ENCODE measurements at places on chromosomes 3 and 15. TPM values are rescaled to one million over a fixed set of nuclear protein-coding genes. Genes with fewer than 3 reads are reported as not detected.

- DNase-seq, result no peak
- no peak overlapping the region for H3K4me3 ChIP-seq
- no peaks in the 10 kb centered on the region for H3K36me3 ChIP-seq
- no peak overlapping the region for H3K27ac ChIP-seq
- no peaks in the 10 kb centered on the region for H3K27me3 ChIP-seq
- no peaks in the 10 kb centered on the region for H3K4me1 ChIP-seq
Measured at GRCh38 chr3:11825301-11825700, 21.4 kb downstream of the TAMM41 start.

DNA sequence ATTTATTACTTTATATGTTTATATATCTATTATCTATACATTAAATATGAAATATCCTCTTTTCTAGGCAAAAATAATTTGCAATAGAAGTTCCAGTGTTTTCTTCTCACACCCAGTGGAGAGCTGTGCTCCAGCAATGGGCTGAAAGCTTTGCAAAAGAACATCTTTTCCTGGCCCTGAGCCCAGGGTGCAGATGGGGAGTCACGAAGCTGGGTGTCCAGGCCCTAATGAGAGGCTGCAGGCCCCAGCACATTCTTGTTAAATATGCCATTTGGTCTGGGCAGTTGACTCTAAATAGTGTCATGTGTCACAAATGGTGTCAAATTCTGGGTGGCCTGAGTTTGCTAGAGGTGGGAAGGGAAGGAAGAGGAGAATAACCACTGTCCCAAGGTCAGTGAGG lies 5.7 kb downstream of the NTRK3 start:
- H3K27me3 ChIP-seq, result no peaks in the 10 kb centered on the region
- no peak overlapping the region for H3K4me3 ChIP-seq
- H3K36me3 ChIP-seq, result no peaks in the 10 kb centered on the region
- H3K27ac ChIP-seq, result no peak overlapping the region

- no peak for DNase-seq
- H3K27ac ChIP-seq, result no peak overlapping the region
- peaks cover 4% of the 10 kb centered on the region for H3K4me1 ChIP-seq
- no peaks in the 10 kb centered on the region for H3K36me3 ChIP-seq
Measured at GRCh38 chr3:150223558-150223957, 184.5 kb upstream of the TSC22D2 start.

GRCh38 chr15:77546050-77546501 lies 86.6 kb downstream of the LINGO1 start:
- peaks cover 18% of the 10 kb centered on the region for H3K4me1 ChIP-seq
- no peaks in the 10 kb centered on the region for H3K27me3 ChIP-seq
- no peak for DNase-seq
- H3K4me3 ChIP-seq, result no peak overlapping the region

Gene SHC4
- total RNA-seq, result 0.78 TPM

GRCh38 chr3:44963571-44964325 lies 12.2 kb downstream of the ZDHHC3 start:
- H3K4me3 ChIP-seq, result no peak overlapping the region
- DNase-seq, result no peak
- no peak overlapping the region for H3K27ac ChIP-seq
- H3K27me3 ChIP-seq, result no peaks in the 10 kb centered on the region
- H3K4me1 ChIP-seq, result no peaks in the 10 kb centered on the region

DNA sequence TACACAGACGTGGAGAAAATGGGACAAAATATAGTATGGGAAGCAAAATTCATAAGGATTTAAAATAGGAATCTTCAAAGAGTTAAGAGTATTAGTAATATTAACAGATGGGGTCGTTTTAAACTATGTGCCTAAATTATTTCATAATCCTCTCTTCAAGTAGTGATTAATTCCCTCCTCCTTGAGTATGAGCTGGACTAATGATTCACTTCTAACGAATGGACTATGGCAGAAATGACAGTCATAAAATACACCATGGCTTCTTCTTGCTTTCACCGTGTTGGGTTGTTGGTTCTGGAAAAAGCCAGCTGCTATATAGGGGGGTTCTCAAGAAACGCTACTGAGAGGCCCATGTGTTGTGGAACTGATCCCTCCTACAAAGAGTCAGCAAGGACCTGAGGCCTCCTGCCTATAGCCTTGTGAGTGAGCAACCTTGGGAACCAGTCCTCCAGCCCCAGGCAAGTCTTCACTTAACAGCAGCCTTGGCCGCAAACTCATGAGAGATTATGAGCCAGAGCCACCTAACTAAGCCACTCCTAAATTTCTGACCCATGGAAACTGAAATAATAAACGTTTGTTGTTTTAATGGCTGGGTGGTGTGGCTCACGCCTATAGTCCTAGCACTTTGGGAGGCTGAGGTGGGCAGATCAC lies 64.8 kb upstream of the ABHD2 start:
- H3K4me1 ChIP-seq, result no peaks in the 10 kb centered on the region
- H3K27me3 ChIP-seq, result no peaks in the 10 kb centered on the region
- no peak overlapping the region for H3K27ac ChIP-seq
- no peak overlapping the region for H3K4me3 ChIP-seq
- DNase-seq, result no peak

Gene FGD5
- total RNA-seq, result 4.9 TPM

Gene TMOD2
- total RNA-seq, result 7.3 TPM

GRCh38 chr3:149542375-149543312 lies 68.1 kb downstream of the TM4SF4 start:
- no peak overlapping the region for H3K4me3 ChIP-seq
- no peaks in the 10 kb centered on the region for H3K27me3 ChIP-seq
- no peaks in the 10 kb centered on the region for H3K36me3 ChIP-seq
- DNase-seq, result no peak

DNA sequence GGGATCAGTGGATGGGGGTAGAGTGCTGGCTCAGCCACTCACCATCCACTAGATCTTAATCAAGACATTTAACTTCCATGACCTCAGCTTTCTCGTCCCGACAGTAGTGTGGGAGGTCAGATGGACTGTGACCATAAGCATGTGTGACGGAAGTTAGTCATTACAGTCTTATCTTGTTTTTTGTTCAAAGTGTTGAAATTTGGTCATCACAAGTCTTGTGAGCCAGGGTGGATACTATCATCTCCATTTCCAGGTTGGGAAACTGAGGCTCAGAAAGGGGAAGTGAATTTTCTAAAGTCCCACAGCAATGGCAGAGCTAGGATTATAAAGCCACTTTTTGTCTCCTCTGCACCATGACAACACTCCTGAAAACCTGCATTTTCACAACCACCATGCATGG lies 32.0 kb upstream of the ITGA11 start:
- no peak overlapping the region for H3K4me3 ChIP-seq
- H3K36me3 ChIP-seq, result no peaks in the 10 kb centered on the region
- no peak for DNase-seq
- no peak overlapping the region for H3K27ac ChIP-seq
- H3K4me1 ChIP-seq, result no peaks in the 10 kb centered on the region
- no peaks in the 10 kb centered on the region for H3K27me3 ChIP-seq

GRCh38 chr15:100596792-100597191 lies 5.2 kb downstream of the LINS1 start:
- H3K4me1 ChIP-seq, result peaks cover 19% of the 10 kb centered on the region
- no peak for DNase-seq
- no peaks in the 10 kb centered on the region for H3K36me3 ChIP-seq

DNA sequence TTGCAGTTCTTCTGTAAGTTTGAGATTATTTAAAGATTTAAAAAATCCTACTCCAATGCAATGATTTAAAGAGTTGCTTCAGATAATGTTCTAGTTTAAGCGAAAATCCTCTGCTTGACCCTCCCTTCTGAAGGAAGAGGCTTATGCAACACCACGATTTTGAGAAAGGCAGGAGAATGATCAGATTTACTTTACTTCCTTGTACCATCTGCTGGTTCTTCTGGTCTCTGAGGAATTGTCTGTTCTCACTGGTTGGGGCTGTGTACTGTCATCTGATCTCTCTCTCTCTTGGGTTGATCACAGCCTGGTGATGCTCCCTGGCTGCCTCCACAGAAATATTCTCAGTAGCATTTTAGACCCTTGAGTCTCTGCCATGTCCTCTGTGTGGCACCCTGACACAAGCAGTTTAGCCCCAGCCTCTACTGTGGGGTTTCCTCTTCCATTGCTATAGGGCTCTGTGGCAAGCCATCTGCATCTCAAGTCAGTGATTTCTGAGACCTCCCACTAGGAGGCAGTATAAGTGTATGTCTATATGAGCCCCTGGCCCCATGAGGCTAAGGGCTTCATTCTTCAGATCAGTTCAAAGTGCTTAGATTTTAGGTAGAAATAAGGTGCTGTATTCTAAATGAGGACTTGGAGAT lies 50.8 kb upstream of the PLAAT1 start:
- H3K36me3 ChIP-seq, result no peaks in the 10 kb centered on the region
- no peak overlapping the region for H3K4me3 ChIP-seq
- no peaks in the 10 kb centered on the region for H3K27me3 ChIP-seq
- no peaks in the 10 kb centered on the region for H3K4me1 ChIP-seq

GRCh38 chr3:42936157-42936981 lies 30.4 kb downstream of the ZNF662 start:
- H3K4me1 ChIP-seq, result no peaks in the 10 kb centered on the region
- no peak overlapping the region for H3K4me3 ChIP-seq
- H3K36me3 ChIP-seq, result no peaks in the 10 kb centered on the region
- H3K27me3 ChIP-seq, result no peaks in the 10 kb centered on the region
- no peak overlapping the region for H3K27ac ChIP-seq

Gene ATP2C1
- total RNA-seq, result 47.5 TPM

Gene GOLGB1
- total RNA-seq, result 46.4 TPM

- H3K4me1 ChIP-seq, result no peaks in the 10 kb centered on the region
- H3K36me3 ChIP-seq, result no peaks in the 10 kb centered on the region
- no peaks in the 10 kb centered on the region for H3K27me3 ChIP-seq
Measured at GRCh38 chr3:65126527-65127410, 439.0 kb upstream of the ADAMTS9 start.

GRCh38 chr3:13902648-13903238 lies 22.9 kb upstream of the WNT7A start:
- no peaks in the 10 kb centered on the region for H3K27me3 ChIP-seq
- DNase-seq, result no peak
- no peak overlapping the region for H3K4me3 ChIP-seq

Gene PRR20G
- not detected for total RNA-seq

- H3K4me3 ChIP-seq, result no peak overlapping the region
- no peak overlapping the region for H3K27ac ChIP-seq
- H3K4me1 ChIP-seq, result no peaks in the 10 kb centered on the region
- H3K36me3 ChIP-seq, result no peaks in the 10 kb centered on the region
- no peak for DNase-seq
Measured at GRCh38 chr3:100968932-100969906, 24.0 kb downstream of the ABI3BP start.

Gene PLAAT1
- not detected for total RNA-seq

DNA sequence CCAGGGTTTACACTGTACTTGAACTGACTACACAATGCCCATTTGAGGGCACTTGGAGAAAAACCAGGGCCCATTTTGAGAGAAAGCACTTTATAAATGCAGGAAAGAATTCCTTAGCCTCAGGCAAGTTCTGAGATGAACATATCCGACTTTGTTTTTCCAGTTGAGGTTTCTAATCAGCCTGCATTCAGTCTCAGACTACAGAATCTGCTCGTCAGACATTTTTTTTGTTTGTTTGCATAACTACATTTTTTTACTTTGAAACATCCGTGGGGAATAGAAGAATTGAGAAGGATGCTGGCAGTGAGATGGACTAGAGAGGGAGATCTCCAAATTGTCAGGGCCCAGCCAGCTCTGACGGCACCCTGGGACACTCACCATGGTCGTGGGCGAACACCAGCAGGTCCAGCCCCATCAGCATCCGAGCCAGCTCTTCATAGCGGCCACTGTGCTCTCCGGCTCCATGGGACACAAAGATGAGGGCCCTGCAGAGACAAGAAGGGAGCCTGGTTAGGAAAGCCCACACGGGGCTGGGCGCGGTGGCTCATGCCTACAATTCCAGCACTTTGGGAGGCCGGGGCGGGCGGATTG lies 40.8 kb downstream of the MGLL start:
- H3K4me3 ChIP-seq, result no peak overlapping the region
- no peak overlapping the region for H3K27ac ChIP-seq

DNA sequence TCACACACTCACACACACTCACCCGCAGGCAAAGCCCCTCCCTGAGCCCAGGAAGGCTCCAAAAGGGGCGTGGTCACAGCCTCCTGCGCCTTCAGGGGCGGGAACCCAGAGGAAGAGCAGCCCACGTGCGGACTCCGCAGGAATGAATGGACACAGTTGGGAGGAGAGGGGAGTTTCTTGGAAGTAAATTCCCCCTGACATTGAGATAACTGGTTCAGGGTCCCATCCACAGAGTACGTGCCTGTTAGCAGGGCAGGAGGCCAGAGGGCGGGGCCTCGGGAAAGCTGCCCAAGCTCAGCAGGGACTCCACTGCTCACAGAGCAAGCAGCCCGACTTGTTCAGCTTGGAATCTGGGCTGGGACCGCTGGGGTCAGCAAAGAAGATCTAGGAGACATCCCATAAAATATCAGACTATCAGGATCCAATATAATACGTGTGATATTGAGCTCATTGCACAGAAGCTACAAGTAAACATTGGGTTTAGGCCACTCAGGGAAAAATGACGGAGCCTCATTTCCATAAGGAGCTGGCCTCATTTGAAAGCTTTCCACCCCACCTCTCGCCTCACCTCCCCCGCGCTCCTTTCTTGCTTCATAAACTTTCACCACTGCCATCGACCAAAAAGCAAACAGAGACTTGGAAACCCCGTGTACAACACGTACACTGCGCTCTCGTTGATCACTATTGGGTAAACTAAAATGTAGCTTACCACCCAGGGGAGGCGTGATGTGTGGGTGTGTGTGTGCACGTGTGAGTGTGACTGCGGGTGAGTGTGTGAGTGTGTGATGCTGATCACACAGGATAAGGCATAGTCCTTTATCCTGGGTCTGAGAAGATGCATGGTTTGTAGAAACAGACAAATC lies 36.0 kb downstream of the TM2D3 start:
- H3K4me1 ChIP-seq, result peaks cover 27% of the 10 kb centered on the region
- no peaks in the 10 kb centered on the region for H3K27me3 ChIP-seq
- H3K4me3 ChIP-seq, result no peak overlapping the region
- DNase-seq, result peak; percentile 76

Gene ANAPC13
- total RNA-seq, result 21.3 TPM

DNA sequence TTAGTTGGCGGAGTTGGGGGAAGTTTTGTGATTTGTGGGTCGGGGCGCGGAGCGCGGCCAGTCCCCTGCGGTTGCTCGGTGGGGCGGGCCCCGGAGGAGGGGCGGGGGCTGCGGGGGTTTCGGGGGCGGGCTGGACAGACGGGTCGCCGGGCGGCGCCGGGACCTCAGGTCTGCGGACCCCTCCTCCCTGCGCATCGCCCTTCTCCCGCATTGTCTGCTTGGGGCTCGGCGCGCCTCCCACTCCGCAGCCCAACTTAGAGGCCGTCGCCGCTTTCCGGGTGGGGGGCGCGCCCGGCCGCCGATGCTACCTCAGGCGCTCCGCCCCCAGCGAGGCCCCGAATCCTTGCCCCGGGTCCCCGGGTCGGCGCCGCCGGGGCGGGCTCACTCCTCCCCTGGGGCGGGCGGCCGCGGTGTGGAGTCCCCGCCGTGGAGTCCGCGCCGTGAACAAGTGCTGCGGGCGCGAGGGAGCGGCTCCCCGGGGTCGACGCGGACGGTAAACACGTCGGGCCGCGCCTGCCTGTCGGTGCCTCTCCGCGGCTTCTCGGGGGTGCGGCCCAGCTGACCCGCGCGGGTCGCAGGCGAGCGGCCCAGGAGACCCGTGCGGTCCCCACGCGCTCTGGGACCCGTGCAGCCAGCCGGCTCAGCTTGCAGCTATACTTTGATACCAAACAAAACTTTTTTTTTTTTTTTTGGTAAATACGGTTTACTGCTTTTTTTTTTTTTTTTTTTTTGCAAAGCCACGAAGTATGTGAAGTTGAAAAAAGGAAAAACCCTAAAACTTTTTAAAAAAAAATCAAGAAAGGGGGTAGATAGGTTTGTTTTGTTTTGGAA lies 624 bp downstream of the AKAP13 start:
- peak; percentile 32 for DNase-seq
- peak overlapping the region; percentile 88 for H3K27ac ChIP-seq
- peak overlapping the region; percentile 60 for H3K4me3 ChIP-seq
- peaks cover 25% of the 10 kb centered on the region for H3K4me1 ChIP-seq
- no peaks in the 10 kb centered on the region for H3K36me3 ChIP-seq

Gene FOXB1
- total RNA-seq, result not detected

All from body of pancreas (tissue), 4 donors.